ENCODE measurements at places on chromosomes 1 and 21. TPM values are rescaled to one million over a fixed set of nuclear protein-coding genes. Genes with fewer than 3 reads are reported as not detected.

The LHX4 gene
- not detected for total RNA-seq

The VCAM1 gene
- total RNA-seq: 0.37 TPM

The LYPD8 gene
- total RNA-seq: not detected

The SPRR2E gene
- total RNA-seq: not detected

The GPATCH3 gene
- total RNA-seq: 7.0 TPM

The SPATA17 gene
- total RNA-seq: 0.98 TPM

The FCRL6 gene
- not detected for total RNA-seq
